ENCODE measurements at places on chromosomes 5 and 9.

DNA sequence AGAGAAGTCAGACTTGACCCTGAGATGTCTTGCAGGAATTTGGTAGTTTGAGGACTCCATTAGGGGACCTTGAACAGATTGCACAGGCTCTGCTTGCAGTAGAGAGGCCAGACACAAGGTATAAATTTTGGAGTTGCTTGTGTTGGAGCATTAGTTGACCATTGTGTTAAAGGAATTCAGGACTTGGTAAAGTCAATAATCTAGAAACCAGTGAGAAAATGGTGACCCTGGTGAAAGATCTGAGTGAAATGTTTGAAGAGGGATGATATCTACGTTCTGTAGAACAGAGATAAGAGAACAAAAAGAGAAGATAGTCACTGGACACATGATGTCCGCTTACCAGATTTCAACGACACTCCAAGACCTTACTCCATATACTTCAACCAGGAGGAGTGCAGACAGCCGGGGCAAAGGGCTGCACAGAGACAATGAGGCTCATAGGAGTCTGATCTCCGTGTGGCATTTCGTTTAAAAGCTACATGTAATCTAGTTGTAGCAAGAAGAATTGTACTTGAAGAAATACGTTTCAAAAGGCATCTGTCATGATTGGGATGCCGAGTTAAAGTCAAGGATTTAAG is 13.2 kb downstream of the DNAJC25 start:
- no peak for DNase-seq

- DNase-seq: no peak
Measured at GRCh38 chr5:83740741-83741140, 20.1 kb upstream of the HAPLN1 start.

DNA sequence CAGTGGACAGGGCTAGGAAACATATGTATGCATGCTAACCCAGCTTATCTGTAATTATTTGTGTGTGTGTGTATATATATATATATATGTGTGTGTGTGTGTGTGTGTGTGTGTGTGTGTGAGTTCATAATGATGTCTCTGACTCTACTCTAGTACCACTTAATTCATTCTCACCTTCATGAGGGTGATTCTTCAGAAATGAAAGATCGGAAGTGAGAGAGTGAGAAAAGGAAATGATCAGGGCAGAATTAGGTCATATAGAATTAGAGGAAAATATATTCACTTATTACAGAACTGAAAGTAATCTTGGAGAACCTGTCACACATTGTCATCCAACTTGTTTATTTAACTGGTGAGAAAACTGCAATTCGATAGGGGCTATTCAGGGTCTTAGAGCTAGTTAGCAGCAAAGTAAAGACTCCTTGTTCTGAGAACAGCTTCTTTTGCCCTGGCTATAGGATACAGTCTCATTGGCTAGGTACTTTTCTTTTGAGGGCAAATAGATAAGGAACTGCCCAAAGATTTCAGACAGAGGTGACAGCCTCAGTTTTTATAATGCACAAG is 58.8 kb downstream of the C9orf153 start:
- no peak for DNase-seq

- peak; percentile 28 for DNase-seq
Measured at GRCh38 chr5:35890021-35891020, 33.6 kb downstream of the IL7R start.

GRCh38 chr9:122281368-122281767 is 16.7 kb downstream of the MRRF start:
- peak; percentile 26 for DNase-seq

All from choroid plexus epithelial cell (primary cell).